ENCODE measurements at places on chromosomes 13 and 19. TPM values are rescaled to one million over a fixed set of nuclear protein-coding genes. Genes with fewer than 3 reads are reported as not detected.
A peak's percentile ranks its signal among the peaks of the same experiment; 100 is the strongest.

DNA sequence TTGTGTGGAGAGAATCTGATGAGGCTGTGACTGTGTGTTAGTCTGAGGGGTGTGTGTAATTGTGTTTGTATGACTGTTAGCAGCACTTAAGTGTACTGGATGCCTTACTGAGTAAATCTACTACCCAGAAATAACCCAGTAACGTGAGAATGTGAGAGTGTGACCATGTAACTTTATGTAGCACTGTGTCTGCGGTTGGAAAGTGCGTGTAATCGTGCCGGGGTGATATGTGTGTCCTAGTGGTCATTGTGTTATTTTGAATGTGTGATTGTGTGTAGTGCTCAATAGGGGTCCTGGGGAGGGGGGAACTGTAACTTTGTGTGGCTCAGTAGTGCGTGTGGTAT, 550 bp downstream of the ZNF383 start:
- DNase-seq = no peak

- DNase-seq = no peak
Measured at GRCh38 chr19:12425236-12425887, 15.5 kb downstream of the ZNF443 start.

GRCh38 chr13:38223089-38223488, 126.6 kb upstream of the UFM1 start:
- DNase-seq = no peak

- DNase-seq = no peak
Measured at GRCh38 chr13:77876176-77876575, 42.5 kb downstream of the EDNRB start.

- peak; percentile 78 for DNase-seq
Measured at GRCh38 chr19:1066748-1067340, at the start of gene ARHGAP45. Gene ARHGAP45, plus strand, starts transcription at chr19:1067167. Its CDS starts 239 bp downstream, at chr19:1067406.

- DNase-seq = no peak
Measured at GRCh38 chr19:4386041-4386782, 14.1 kb downstream of the SH3GL1 start.

- DNase-seq = no peak
Measured at GRCh38 chr19:34998777-34999497, 1.2 kb upstream of the GRAMD1A start.

- DNase-seq = no peak
Measured at GRCh38 chr13:57996717-57997116, 365.2 kb downstream of the PCDH17 start.

GRCh38 chr13:86974251-86974994, 696.7 kb upstream of the SLITRK5 start:
- DNase-seq = no peak

- peak; percentile 32 for DNase-seq
Measured at GRCh38 chr19:3359919-3360420, 6.4 kb upstream of the NFIC start.

GRCh38 chr19:29290853-29291252, 77.9 kb upstream of the UQCRFS1 start:
- no peak for DNase-seq

DNA sequence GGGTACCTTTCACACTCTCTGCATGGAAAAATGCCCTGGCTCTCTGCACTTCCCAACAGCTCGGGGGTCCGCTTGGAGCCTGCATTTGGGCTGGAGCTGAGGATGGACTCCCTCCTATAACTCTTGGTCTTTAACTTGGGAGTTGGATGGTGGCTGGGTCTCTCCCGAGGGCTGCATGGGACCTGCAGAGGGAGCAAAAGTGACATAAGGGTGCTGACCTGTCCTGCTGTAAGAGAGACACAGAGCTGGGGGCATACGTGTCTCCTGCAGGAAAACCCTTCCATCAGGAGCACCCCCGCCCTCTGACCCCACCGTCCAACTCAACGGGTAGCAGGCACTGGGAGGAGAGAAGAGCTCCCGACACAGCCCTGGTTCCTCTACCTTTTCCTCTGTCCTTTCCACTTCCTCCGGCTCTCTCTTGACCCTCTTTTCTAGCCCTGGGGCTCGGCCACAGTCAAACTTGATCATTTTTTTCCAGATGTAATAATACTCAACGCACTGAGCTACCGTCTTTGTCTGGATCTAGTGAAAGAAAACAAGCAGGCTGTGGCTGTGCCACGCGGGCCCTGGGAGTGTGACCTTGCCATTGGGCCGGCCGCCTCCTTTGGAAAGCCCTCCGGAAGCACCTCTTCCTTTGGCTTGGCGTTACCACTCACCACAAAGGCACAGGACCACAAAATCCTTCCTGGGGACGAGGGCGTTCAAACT, 6.8 kb upstream of the NAPA start:
- no peak for DNase-seq

- DNase-seq = no peak
Measured at GRCh38 chr19:17116996-17117702, 41.6 kb downstream of the MYO9B start.

GRCh38 chr13:37226971-37227370, 121.5 kb upstream of the CSNK1A1L start:
- DNase-seq = no peak

- no peak for DNase-seq
Measured at GRCh38 chr13:33188093-33188882, 97.3 kb downstream of the STARD13 start.

LILRA6 gene
- total RNA-seq = not detected

PRR20E gene
- total RNA-seq = not detected

CD37 gene
- total RNA-seq = 5.6 TPM

SOX1 gene
- total RNA-seq = 0.19 TPM

C19orf67 gene
- 0.27 TPM for total RNA-seq

GNA15 gene
- 1.9 TPM for total RNA-seq
